ENCODE measurements at places on chromosomes 4 and X.

DNA sequence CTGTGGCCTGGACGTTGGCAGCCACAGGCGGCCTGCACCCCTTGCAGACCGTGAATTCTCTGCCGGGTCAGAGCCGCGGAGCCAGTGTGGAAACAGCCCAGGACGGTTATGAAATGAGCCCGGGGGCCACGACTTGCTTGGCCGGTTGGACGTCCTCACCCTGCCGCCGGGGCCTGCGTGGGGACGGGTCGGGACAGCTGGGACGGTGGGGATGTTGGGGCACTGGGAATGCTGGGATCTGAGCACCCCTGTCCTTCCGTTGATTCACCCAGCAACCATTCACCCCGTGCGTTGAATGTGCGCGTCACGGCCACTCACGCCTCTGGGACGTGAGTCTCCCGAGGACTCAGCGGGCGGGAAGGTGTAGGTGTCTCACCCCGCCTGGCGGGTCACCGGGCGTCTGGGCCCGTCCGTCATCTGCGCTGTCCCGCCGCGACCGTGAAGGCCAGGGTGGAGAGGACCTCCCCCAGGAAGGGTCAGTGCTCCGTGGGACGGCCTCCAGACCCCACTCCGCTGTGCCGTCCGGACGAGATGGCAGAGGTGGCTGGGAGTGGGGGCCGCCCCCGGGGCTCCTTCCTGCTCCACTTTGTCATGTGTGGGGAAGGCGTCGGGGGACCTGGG, 4.5 kb upstream of the PLCXD1 start:
- DNase-seq = no peak

GRCh38 chr4:67604029-67604381, 45.5 kb downstream of the STAP1 start:
- no peak for DNase-seq

DNA sequence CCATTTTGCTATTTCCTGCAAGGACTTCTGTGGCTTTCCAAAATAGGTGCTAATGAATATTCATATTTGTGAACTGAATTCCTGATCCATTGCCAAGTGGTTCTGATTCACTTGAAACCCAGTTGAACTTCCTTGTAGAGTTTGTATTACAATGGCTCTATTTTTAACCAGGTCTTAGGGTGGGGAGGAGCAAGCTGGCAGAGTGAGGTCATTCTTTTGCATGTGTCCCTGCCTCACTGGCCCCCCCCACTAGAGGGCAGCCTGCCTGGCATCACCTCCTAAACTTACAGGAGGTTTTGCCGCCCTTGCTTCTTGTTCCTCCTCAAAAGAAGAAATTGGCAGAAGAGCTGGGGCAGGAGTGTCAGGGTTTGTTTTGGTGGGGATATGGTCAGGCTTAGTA, 10.5 kb downstream of the PTTG2 start:
- no peak for DNase-seq

- no peak for DNase-seq
These were observed 300.8 kb downstream of the ZNF674 start for GRCh38 chrX:46244451-46244850.

DNA sequence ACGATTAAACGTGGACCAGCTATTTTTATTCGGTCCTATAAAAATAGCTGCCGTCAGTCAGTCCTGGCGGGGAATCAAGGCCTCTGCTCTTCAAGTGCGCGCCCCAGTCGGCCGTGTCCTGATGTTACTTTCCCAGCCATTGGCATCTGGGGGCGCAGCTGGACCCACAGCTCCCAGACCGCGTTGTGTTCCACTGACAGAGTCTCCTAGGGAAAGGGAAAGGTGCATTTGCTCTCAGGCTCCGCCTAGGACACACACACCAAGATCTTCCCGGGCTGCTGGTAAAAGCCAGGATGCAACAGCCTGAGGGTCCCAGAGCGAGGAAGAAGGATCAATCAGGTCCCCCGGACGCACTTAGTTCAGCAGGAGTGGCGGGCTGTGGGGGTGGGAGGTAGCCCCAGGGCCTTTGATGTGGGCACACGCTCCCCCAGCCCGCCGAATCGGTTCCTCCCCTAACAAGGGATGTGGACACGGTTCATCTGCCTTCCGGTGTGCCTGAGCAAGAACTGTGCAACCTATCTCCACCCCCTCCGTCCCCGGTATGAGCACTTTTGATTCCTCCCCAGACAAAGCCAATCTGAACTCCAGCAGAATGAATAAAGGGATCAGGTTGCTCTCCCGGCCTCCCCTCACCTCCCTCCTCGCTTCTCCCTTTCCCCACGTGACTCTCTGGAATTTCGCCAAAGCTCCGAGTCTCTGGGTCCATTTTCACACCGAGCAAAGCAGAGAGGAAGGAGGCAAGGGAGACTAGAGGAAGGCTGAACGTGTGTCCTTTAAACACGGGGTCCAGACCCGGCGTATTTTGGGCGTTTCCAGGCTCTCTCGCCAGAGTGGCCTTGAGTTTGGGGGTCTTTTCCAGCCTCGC, 626 bp upstream of the FRAS1 start:
- peak; percentile 93 for DNase-seq

DNA sequence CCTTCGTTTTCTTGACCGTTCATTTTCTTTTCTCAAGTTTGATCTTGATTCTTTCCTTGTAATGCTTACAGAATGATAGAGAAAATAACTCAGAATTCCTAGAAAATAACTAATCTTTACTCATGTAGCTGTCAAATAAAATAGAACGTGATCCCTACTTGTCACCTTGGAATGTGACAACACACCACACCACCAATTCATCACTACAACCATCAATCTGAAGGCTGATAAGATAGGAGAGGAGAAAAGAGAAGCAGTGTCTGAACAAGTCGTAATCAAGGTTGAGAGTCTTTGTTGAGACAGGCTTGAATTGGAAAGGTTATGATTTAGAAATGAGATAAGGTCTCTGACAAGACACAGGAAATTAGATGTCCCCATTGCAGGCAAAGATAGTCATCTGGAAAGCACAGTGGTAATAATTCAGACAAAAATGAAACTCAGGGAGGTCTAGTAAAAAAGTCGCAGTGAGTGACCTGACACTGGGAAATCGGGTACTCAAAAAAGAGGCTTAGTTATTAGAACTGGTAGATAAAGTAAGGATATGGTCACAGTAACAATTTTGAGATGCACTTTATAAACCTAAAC, 456.2 kb downstream of the FAT4 start:
- no peak for DNase-seq

DNA sequence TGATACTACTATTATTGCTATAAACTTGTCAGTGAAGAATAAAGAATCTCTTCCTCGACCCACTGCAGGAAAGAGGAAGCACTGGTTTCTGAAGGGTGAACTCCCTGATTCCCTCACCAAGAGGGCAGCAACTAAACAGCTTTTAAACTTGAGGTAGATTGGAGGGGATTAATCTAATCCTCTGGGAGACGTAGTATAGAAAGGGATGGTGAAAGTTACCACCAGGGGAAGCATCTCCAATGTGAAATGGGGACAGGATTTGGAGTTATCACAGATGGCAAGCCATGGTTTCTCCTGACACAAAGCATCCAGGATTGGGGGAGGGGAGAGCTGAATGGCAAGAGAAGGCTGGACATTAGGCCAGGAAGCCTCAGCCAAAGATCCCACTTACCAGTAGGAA, 62.7 kb upstream of the PTPN13 start:
- no peak for DNase-seq

GRCh38 chrX:19017271-19017670, 33.4 kb upstream of the PHKA2 start:
- DNase-seq = no peak

DNA sequence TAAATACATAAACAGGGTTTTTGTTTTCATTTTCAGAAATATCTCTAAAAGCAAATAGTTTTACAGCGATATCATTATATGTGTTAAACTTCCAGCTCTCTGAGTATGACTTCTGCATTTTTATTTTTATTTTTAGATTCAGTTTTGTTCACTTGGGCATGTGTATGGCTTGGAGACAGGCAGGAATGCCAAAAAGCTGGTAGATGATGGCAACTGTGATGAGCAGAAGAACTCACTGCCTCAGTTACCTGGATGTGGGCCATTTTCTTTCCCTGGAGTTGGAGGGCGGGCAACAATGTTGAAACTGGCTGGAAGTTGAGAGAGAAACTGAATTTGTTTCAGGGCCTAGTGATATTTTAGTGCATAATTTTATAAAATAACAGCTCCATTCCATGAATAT, 266.4 kb downstream of the ARHGAP24 start:
- no peak for DNase-seq

DNA sequence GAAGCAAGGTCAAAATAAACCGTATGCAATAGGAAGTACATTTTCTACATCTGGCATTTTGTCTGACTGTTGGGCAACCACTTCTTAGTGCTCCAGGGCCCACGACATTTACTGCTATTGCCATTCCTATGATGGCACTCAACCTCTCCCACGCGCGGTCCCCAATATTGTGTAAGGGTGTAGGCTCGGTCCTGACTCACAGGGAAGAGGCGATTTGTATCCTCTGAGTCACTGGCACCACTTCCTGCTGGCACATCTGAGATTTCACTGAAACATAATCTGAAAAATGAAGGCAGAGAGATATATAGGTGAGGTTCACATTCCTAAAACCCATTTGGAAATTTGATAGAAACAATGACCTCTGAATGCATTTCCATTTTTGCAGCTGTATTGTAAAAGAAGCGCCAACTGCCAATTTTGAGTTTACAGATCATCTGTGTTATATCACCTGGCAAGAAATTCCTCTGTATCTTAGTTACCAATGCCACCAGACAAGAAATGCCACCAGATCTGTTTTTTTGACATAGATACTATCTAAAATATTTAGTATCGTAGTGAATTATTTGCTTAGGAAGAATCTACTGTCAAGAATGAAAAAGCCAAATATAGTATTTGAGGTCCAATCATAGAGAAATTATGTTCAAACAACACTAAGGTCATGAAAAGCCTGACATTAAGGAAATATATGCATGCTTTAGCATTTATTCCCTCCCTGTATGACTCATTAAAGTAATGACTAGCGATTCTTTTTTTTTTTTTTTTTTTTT, 9.8 kb downstream of the EREG start:
- DNase-seq = no peak

DNA sequence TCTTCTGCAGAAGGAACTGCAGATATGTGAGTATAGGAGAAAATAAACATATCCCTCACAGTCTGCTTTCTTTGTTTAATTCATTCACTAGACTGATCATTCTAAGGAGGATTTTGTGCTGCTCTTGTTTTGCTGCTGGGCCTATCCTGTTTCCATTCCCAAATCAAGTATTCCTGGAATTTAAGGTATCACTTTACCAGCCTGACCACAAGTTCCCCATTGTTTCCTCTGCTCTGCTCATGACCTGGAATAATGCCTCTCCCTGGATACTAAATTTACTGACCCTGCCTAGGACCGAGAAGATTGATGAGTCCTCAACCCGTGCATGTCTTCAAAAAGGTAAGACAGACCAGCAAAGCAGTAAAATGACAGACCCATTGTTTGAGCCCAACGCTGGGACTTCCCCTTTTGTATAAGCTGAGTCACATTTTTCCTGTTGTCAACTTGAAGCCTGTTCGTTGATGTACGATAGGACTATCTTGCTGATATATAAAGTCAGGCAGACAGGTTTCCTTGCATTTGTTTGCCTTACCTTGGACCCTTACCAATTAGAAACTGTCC, 85.5 kb upstream of the TET2 start:
- DNase-seq = no peak

- no peak for DNase-seq
These were observed 33.3 kb upstream of the PRDX4 start for GRCh38 chrX:23633834-23634580.

DNA sequence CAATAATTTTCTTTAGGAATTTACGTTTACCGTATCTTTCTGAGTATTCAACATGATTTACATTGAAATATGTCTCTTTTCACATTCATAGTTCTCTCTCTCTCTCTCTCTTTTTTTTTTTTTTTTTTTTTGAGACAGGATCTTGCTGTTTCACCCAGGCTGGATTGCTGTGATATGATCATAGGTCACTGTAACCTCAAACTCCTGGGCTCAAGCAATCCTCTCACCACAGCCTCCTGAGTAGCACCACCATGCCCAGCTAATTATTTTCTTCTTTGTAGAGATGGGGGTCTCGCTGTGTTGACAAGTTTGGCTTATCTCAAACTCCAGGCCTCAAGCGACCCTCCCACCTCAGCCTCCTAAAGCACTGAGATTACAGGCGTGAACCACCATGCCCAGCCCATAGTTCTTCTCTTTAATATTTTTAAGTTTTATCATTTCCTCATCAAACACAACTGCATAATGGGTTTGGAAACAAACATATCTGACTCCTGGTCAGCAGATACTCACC, 9.8 kb downstream of the SRP72 start:
- DNase-seq = no peak

DNA sequence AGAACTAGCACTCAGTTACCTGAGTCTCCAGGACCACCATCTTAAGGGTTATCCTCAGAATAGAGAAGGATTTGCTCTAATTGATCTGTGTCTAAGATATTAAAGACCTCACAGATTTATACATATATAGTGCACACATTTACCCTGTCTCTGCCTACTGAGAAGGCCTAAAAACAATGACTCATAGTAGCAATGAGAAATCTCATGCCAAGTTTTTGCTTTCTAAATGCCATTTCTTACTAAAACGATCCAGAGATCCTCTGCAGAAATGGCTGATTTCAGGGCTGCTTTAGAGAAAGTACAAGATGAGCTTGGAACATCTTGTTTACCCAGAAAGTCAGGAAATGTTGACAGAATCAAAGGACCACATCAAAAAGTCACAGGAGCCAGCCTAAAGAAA, 79.1 kb upstream of the INPP4B start:
- DNase-seq = no peak

- no peak for DNase-seq
These were observed 219.5 kb downstream of the HS6ST2 start for GRCh38 chrX:132738951-132739350.

GRCh38 chrX:31894152-31894551, 822.3 kb upstream of the FTHL17 start:
- no peak for DNase-seq

DNA sequence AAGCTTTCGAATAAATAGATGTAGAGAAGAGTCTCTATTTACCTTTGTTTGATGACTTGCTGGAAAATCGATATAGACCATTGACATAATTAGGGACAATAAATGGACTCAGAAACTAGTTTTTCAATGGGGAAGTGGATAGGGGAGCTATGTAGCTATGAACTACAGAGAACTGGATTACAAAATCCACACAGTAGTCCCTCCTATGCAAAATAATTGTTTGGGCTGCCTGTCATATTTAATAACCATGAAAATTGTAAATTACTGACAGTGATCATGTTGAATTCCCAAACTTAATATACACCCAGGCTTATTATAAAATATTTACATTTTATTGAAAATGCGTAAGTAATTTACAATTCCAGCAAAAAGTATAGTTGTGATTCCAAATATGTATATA, 333.1 kb upstream of the FAM241A start:
- no peak for DNase-seq

- DNase-seq = peak; percentile 40
These were observed 1.4 kb downstream of the FGF2 start for GRCh38 chr4:122827879-122828601.

- no peak for DNase-seq
These were observed 24.8 kb downstream of the CCSER1 start for GRCh38 chr4:90152024-90152423.

- DNase-seq = no peak
These were observed 77.6 kb downstream of the AFF1 start for GRCh38 chr4:87012265-87012953.

Data from NCI-H1105 treated with DMSO at 0.1 percent for 48 hours (cell line).